RCC 7860 (cell line): ENCODE measurements at places on chromosomes 6 and 20.

- no peak for DNase-seq
Measured at GRCh38 chr6:6406715-6407070, 86.2 kb upstream of the F13A1 start.

DNA sequence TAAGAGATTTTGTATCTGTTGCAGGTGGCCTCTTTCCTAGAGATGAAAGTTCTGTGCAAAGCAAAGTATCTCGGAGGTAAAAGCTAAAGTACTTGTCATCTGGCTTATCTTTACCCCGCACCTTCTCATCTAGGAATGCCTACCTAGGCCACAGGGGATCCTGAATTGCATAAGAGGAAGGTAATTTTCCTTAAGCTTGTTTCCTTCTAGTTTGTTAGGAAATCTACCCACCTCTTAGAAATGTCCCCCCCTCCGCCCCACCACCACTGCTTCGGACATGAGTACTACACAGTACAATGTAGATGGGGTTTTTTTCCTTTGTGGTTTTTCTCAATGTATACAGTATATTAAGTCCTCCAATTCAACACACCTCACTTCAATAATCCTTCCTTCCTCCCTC, 21.5 kb downstream of the FOXC1 start:
- DNase-seq = no peak

- DNase-seq = no peak
Measured at GRCh38 chr6:168134560-168135201, 55.7 kb upstream of the FRMD1 start.

DNA sequence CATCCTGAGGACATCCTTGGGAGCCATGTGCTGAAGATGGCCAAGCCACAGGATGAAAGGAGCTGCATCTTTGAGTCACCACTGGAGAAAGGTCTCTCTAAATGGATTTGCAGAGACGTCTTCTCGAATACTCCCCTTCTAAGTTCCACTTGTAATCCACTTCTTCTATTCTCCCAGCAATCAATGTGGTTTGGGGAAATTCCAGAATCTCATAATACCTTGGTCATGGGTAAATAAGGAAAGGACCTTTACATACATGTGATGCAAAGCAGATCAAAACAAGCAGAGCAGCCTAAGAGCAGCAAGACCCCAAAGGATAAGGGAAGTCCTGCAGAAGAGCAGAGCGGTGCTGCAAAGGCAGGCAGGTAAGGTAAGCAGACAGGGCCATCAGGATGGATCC, 35.3 kb downstream of the TRIM38 start:
- no peak for DNase-seq

GRCh38 chr6:39173270-39173669, 56.0 kb downstream of the KCNK5 start:
- no peak for DNase-seq

DNA sequence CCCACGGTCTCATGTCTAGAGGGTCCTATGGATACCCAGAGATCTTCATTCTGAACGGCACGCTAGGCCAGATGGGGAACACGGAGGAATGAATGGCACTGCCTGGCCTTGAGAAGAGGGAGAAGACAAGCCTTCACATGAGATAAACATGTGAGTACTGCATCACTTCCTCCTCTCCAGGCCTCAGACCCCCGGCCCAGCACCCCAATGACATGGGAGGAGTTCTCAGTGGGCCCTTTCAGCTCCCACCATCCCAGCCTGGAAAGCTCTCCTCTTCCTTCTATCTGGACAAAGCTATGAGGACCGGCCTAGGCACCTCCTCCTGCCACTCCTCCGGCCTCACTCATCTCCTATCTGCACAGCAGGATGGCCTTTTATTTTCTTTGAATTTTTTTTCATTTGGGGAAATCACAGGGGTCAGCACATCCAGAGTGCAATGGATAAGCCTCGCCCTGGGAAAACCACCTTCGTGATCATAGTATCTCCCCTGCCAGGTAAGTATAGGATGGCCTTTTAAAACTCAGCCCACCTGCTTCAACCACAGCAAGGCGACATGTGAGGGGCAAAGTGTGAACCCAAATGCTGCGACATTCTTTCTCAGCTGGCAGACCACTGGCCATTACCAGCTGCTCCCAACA, 39.2 kb upstream of the CDKN1A start:
- no peak for DNase-seq

DNA sequence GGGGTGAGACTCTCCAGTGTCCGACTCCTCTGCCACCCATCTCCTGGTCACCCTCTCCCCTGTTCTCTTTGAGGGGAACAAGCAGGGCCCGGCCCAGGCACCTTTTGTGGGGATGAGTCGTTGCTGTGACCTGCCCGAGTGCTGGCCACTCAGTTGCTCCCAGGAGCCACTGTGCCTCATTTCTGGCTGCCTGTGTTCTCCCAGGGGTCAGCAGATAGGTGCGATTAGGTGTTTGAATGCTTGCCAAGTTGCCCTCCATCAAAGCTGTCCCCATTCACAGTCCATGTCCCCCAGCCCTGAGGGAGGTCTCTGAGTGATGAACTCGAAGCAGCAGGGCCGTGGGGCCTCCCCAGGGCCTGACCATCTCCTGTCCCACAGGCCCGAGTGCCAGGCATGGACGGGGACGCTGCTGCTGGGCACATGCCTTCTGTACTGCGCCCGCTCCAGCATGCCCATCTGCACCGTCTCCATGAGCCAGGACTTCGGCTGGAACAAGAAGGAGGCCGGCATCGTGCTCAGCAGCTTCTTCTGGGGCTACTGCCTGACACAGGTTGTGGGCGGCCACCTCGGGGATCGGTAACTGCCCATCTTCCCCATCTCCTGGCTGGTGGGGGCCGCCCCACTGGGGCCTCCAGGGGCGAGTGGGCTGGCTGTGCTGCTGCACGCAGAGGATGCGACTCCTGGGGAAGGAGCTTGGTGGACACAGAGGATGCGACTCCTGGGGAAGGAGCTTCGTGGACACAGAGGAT, 4.1 kb downstream of the SLC17A9 start:
- no peak for DNase-seq

GRCh38 chr20:50251992-50252511, 61.4 kb downstream of the CEBPB start:
- peak; percentile 64 for DNase-seq

DNA sequence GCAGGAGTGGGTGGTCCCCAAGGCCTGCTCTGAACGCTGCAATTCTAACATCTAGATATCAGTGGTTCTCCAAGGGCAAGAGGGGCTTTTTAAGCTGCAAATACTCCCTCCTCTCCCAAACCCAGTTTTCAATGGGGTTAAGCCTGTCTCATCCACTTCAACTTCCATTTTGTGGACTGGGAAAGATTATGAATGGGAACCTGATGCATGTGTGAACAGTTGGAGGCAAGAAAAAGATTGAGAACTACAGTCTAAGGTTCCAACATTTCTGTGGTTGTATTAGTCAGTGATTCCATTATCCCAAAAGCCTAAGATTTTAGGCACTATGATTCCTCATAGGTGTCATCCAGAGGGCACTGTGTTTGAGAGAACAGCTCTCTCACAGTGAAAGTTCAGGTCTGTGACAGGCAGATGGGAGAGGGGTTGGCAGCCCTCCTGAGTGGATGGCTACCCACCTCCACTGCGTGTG, 53.7 kb downstream of the HNF4A start:
- DNase-seq = no peak

- DNase-seq = no peak
Measured at GRCh38 chr6:121847806-121848522, 412.5 kb downstream of the GJA1 start.

DNA sequence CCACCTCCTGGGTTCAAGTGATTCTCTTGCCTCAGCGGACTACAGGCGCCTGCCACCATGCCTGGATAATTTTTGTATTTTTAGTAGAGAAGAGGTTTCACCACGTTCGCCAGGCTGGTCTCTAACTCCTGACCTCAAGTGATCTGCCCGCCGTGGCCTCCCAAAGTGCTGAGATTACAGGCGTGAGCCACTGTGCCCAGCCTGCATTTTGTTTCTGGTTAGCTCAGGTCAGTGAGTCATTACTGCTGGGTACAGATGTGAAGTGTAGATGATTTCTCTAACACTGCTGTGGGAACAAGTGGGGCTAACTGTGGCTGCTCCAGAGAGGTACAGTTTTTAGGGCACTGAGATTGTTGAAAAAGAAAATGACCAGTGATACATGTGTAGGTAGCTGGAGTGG, 188.6 kb downstream of the PRL start:
- peak; percentile 51 for DNase-seq
